ENCODE measurements at places on chromosomes 13 and 19. TPM values are rescaled to one million over a fixed set of nuclear protein-coding genes. Genes with fewer than 3 reads are reported as not detected.

- peak; percentile 49 for DNase-seq
Measured at GRCh38 chr19:44644402-44645016, 799 bp downstream of the PVR start.

DNA sequence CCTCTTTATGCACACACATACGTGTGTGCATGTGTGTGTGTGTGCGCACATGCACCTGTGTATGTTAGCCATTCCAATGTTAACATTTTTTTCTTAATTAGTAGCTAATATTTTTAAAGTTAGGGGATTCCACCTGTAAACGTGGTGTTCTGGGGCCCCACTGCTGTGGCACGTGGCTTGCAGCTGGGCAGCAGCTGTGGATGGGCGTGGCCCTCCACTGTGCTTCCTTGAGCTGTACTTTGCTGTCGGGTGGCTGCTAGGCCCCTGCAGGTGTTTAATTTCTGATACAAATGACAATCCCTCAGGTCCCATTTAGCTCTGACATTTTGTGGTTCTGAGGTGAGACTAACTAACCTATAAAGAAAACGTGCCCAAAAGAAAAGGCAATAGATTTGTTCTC, 58.9 kb upstream of the GJB6 start:
- DNase-seq, result no peak

DNA sequence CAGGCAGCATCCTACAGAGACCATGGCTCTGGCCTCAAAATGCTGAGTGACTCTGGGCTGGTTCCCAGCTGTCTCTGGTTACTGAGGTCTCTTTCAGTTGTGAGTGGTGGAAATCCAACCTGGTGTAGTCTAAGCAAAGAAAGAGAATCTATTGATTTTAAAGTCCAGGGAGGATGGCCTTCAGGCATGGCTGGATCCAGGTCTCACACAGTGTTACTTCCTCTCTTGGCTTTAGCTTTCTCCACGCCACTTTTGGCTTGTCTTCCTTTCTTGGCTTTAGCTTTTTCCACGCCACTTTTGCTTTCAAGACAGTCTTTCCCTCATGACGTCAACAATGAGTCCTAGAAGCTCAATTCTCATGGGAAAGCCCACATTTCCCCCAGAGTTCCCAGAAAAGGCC, 4.1 kb downstream of the CYP4F3 start:
- no peak for DNase-seq

GRCh38 chr13:106596275-106596937, 28.5 kb upstream of the ARGLU1 start:
- DNase-seq, result no peak

DNA sequence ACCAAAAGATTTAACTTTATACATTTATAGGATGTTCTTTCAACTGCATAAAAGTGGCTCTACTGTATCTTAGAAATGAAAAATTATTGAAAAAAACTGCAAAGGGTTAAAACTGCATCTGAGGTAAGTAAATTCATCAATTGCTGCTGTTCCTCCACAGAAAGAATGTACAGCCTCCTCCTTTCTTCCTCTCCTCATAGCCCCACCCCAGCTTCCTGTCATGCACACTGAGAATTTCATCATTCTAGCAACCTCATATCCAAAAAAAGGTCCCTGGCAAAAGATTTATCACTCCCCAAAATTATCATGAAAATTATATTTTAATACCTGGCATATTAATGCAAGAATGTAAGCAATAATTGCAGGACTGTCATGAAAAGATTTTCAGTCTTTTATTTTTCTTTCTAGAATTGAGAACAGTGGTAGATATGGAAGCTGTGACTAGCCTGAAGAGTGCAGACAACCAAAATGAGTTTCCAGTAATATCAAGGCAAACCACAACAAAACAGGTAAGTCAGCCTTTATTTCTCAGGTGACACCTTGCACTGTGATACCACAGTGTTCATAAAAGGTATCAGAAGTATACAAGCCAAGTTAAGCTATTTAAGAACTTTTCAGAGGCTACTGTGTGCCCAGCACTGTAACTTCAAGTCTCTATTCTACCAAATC, 110.8 kb downstream of the SUCLA2 start:
- DNase-seq, result no peak

Gene ZNF135
- total RNA-seq, result 1.9 TPM

DNA sequence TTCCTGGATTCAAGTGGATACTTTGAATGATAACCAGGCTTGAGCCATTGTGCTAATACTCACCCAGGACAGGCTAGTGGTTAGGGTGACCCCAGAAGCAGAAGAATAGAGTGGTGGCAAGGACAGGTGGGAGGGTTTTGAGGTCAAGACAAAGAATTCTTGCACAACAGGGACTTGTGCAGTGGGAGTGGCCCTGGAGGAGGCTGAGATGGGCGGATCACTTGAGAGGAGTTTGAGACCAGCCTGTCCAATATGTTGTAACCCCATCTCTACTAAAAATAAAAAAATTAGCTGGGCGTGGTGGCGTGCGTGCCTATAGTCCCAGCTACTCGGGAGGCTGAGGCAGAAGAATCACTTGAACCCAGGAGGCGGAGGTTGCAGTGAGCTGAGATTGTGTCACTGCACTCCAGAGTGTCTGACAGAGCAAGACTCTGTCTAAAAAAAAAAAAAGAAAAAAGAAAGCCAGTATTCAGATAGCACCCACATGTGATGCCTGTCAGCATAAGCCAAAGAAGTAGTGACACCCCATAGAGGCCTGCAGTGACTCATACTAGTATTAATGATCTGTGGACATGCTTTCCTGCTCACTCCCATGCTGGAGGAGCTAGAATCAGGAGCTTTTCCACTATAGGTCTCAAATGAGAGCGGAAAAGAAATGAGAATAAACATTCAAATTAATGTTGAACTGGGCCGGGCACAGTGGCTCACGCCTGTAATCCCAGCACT, 78.7 kb downstream of the RNF17 start:
- no peak for DNase-seq

DNA sequence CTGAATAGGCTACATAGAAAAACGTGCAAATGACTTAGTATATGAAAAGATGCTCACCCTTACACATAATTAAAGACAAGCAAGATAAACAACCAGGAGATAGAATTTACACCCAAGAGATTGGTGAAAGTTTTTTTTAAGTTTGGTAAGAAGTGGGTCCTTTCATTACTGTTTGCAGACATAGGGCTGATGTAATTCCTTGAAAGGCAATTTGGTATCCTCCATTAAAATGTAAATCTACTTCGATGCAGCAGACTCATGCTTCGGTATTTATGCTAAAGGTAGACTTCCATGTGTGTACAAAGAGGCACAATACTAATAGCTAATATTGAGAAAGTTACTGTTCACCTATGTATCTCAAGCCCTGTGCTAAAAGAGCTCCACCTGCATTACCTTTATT, 33.5 kb downstream of the CNMD start:
- no peak for DNase-seq

DNA sequence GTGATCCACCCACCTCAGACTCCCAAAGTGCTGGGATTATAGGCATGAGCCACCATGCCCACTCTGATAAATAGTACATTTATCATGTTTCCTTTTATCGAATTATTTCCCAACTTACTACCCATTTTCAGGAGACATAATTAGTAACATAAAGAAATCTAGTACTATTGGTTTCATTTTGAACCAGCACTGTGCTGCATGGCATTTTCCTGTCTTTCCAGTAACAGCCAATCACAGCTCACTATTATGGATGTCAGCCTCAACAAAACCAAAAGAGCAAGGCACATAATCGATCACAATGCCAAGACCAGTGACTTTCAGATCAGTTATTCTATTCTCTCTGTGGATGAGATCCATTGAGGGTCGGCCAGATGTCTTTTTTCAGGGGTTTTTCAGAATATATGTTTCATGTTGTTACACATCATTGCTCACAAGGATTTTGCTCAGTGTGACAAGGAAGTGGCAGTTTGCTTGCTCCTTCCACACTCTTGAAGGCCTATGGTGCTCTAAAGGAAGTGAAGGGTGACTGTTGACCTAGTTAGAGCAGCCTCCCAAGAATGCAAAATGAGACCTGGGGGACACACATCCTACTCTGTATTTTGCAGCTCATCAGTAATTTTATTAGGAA, 233.4 kb downstream of the KCNRG start:
- no peak for DNase-seq

DNA sequence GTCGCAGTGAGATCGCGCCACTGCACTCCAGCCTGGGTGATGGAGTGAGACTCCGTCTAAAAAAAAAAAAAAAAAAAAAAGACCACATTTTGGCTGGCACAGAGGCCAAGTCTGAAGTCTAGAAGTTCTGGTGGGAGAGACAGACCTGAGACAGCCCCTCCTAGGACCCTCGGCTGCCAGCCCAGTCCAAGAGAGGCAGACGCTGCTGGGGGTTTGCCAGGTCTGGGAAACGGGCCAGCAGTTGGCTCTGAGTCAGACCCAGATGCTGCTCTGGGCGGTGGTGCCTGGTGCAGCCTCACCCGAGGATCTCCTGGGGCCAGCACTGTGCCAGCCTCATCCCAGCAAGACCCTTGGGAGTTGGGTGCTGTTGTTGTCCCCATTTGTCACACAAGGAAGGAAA, 5.8 kb downstream of the FCHO1 start:
- peak; percentile 50 for DNase-seq

- no peak for DNase-seq
Measured at GRCh38 chr19:16952046-16952445, 63.2 kb downstream of the F2RL3 start.

- DNase-seq, result peak; percentile 52
Measured at GRCh38 chr13:32142956-32143375, 111.4 kb downstream of the FRY start.

Gene PSG1
- total RNA-seq, result 1.1 TPM

- DNase-seq, result no peak
Measured at GRCh38 chr19:33458171-33458633, 63.4 kb downstream of the PEPD start.

DNA sequence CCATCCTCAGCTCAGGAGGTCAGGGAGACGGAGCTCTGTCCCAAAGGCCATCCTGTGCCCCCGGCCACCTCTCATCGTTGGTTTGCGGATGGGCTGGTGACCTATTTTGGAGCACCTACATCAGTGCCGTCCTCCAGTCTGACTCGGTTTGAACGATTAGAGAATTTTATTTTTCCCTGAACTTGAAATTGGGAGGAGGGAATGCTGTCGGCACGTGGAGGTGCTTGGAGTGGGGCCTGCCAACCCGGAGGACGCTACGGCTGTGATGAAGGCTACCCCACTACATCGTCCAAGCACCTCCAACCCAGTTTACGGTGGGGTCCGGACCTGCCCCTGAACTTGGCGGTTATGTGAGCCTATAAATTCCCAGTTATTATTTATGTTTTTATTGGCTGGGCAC, 3.0 kb upstream of the ZNF554 start:
- no peak for DNase-seq

Data from IMR-90 (cell line).